Hepatocyte (in vitro differentiated cells): ENCODE measurements at places on chromosomes 2 and 18. TPM values are rescaled to one million over a fixed set of nuclear protein-coding genes. Genes with fewer than 3 reads are reported as not detected.

ALMS1 gene
- 14.5 and 17.5 TPM in 2 replicates for total RNA-seq

DNA sequence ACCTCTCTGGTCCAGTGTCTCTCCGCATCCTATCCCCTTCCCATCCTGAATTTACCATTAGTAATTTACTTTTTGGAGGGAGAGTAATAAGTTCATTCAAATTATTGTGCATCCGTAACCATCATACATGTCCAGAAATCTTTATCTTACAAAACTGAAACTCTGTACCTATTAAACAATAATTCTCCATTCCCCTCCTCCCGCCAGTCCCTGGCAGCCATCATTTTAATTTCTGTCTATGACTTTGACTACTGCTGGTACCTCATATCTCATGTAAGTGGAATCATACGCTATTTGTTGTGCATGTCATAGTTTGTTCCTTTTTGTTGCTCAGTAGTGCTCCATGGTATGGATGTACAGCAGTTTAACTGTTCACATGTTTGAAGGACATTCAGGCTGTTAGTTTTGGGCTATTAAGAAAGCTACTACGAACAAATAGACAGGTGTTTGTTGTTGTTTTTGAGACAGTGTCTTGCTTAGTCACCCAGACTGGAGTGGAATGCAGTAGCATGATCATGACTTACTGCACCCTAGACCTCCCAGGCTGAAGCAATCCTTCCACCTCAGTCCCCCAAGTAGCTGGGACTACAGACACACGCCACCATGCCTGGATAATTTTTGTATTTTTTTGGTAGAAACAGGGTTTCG lies 2.0 kb downstream of the LIMS1 start:
- DNase-seq: no peak

UGT1A10 gene
- total RNA-seq: not detected in 2 replicates

MTIF2 gene
- 25.6 and 30.2 TPM in 2 replicates for total RNA-seq

ITGB6 gene
- total RNA-seq: 37.4 and 41.1 TPM in 2 replicates

DNA sequence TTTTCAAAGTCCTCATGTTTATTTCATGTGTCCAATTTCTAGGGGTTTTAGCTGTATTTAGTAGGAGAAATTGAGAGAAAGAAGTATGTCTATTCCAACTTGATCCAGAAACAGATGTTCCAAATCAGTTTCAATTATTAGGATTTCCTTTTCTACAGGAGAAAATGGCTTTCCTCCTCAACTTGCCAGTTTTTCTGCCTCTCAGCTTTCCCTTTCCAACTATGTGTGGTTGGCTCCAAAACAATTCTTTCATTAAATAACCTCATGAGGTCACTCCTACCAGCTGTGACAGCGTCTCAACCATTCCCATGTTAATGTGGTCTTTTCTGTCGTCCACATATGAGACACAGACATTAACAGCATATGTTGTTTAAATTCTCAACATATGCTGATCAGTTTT lies 13.1 kb downstream of the XIRP2 start:
- DNase-seq: no peak

DNA sequence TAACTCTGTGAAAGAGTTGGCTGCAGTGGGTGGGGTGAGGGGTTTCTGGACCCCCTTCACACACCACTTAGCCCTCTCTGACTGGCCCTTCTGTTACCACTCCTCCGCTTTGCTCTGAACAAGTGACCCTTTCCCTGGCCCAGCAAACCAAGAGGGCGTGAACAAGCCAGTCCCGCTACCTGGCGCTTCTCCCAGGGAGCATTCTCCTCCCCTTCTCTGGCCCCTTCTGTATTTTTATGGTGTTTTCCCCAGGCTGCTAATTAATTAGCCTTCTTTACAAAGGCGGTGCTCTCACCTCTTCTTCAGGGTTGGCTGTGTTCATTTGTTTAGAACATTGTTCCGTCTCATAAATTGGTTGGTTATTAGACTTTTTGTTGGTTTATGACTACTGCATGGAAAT lies 180.1 kb downstream of the MGAT5 start:
- DNase-seq: no peak

DNA sequence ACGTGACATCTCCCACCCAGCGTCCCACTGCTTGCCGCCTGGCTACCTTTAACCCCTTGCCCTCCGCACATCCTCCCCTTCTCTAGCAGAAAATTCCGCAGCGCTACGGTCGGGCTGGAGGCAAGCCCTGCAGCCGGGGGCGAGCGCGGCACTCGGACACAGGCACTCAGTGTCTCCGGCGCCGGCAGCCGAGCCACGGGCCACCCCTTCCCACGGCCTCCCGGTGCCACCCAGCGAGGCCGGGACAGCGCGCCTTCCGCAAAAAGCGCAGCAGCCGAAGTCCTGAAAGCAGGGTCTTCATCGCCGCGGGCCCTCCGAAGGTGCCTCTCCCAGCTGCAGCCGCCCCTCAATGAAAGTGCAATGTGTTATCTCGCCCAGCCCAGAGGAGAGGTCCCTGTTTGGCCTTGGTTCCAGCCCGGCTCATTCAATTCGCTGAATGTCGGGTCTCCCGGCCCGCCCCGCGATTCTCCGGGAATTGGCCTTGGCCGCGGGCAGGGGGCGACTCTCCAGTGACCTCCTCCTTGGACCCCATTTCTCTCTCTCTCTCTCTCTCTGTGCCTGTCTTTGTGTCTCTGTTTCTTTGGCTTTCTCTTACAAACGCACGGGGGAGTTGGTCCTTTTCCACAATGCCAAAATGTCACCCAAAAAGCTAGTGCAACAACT lies 1.1 kb downstream of the DLGAP1 start:
- DNase-seq: peak; percentile 13

DNA sequence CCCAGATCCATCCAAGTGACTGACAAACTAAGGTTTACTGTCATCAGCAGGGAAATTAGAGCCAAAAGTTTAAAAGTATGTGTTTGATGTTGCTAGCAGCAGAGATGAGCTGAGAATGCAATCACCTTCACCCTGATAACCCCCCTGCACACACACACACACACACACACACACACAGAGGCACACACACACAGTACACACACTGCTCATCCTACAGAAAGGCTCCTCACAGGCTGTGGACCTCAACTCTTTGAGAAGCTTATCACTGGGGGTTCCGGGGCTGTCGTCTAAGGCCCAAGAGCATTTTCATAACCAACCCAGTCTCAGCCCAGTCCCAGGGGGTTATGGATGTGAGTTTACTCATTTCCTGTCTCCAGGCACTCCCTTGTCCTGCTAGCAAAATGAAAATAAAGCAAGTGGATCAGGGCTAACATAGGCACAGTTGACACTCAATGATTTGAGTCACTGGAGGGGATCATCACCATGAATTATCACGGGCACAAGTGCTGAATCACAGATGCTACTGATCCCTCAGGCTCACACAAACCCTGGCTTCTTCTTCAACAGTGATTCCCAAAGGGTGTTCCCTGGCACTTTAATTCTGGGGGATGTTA lies 76.6 kb downstream of the ALK start:
- no peak for DNase-seq

DNA sequence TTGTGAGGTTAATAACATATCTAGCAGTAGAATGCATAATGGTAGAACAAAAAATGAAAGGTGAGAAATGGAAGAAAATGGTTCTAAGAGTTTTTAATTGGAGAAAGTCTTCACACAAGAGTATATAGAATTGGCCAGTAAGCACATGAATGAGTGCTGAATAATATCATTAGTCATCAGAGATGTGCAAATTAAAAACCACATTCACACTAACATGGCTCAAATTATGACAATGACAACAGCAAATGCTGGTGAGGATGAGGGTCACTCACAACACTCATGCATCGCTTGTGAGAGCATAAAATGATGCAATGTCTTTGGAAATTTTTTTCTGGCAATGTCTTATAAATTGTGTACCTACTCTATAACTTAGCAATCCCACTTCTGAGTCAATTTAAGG lies 1355.4 kb upstream of the ACVR2A start:
- DNase-seq: no peak

NTSR2 gene
- not detected in 2 replicates for total RNA-seq

VWA3B gene
- total RNA-seq: not detected in 2 replicates

SLC9A2 gene
- 2.1 and 2.7 TPM in 2 replicates for total RNA-seq

GRCh38 chr2:223601018-223601417 lies 1.1 kb downstream of the SCG2 start:
- DNase-seq: no peak

GRCh38 chr2:3257166-3257565 lies 120.5 kb downstream of the EIPR1 start:
- DNase-seq: no peak

TUBB8B gene
- 0.16 TPM in 1 of 2 replicates, not detected in the other for total RNA-seq

GRCh38 chr2:23826771-23827170 lies 100.2 kb downstream of the ATAD2B start:
- DNase-seq: no peak

VIL1 gene
- total RNA-seq: 218 and 261 TPM in 2 replicates

- no peak for DNase-seq
Observed at GRCh38 chr2:40751981-40752380, 300.1 kb upstream of the SLC8A1 start.

GRCh38 chr2:234405462-234405861 lies 91.4 kb downstream of the ARL4C start:
- DNase-seq: no peak

ADAM23 gene
- 2.0 and 2.8 TPM in 2 replicates for total RNA-seq

DNA sequence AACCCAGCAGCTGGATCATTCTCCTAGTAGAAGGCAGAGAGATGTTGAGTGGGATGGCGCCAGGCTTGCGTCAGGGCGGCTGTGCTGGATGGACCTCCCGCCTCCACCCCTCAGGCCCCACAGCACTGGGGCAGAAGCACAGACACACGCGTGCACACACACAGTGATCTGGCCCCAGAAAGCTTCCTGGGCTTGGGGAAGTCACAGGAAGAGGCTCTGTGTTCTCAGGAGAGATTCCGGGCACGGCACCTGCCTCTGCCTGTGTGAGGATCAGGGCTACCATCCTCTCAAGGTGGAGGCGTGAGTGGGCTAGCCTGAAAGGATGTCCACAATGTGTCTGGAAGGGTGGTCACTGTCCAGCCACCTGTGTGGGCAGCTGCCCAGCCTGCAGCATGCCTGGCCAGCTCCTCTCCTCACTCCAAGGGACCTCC lies 229.8 kb upstream of the HS6ST1 start:
- no peak for DNase-seq

DNA sequence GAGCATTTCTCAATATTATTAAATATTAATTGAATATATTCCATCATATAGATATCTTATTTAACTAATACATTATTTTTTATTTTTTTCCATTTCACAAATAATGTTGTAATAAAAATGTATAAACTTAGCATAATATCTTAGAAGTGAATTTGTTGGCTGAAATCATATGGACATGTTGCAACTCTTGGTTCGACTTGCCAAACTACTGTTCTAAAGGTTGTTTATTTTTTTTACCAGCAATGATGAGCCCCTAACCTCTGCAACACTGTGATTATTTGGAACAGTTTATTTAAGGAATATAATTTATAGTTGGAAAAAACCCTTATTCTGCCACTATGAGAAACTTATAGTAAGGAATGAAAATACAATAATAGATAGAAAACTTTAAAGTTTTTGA lies 8.8 kb upstream of the NAB1 start:
- DNase-seq: no peak

ITPRIPL1 gene
- total RNA-seq: 2.0 TPM in 2 replicates

GRCh38 chr2:60780721-60781120 lies 24.7 kb downstream of the PAPOLG start:
- no peak for DNase-seq

GRCh38 chr2:217988840-217989204 lies 14.0 kb downstream of the TNS1 start:
- DNase-seq: no peak

GPR45 gene
- total RNA-seq: not detected in 2 replicates

RGPD8 gene
- 12.2 and 17.4 TPM in 2 replicates for total RNA-seq

OTOS gene
- total RNA-seq: 0.50 TPM in 1 of 2 replicates, not detected in the other

DES gene
- 103 and 114 TPM in 2 replicates for total RNA-seq

DNA sequence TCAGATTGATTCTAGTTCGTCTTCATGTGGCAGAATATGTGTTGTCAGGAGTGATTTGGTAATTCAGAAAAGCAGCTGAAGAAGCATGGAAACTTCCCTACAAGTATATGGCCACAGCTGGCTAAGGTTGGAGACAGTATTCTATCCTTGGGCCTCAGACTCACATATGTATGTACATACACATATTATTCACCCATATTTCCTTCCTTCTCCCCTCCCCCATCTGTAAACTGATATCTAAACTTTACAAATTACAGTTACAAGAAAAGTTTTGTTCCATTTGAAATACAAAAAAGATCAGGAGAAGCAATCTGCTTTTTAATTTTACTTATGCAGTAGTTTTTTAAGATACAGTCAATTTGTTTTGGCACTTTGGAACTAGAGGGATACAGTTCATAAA lies 3.1 kb downstream of the SP3 start:
- no peak for DNase-seq

TNFAIP6 gene
- 9.0 and 13.0 TPM in 2 replicates for total RNA-seq

DNA sequence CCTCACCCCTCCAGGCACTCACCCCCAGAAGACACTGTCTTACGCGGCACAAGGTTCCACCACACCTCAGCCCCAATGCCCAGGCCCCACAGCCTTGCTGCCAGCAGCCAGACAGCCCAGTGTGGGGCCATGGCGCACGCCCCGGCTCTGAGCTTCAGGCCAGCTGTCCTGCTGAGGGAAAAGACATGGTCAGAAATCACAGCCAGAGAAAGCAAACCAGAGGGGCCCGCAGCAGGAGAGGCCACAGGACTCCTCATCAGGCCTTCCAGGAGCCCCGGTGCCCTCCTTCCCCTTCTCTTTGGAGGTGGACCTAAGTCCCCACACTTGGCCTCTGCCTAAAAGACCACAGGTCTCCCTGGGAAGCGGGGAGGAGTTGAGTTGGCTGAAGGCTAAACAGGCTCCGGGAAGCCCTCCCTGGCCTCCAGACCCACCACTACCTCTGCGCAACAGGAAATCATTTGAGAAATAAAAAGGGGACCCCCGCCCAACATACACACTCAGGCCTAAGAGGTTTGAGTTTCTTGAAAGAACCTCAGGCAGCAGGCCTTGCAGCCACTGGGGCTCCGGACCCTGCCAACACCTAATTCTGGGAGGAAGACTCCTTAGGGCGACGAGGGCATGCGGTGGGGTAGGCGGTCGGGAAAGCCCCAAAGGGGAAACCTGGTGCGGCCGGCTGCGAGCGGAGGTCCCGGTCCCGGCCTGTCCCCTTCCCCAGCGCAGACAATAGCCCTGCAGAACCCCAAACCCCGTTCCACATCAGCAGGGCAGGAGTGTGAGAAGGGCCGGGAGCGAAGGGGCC lies 1.9 kb downstream of the SEMA4C start:
- no peak for DNase-seq

CERS6 gene
- total RNA-seq: 97.9 and 99.1 TPM in 2 replicates
